Cardiac fibroblast (primary cell): ENCODE measurements at places on chromosomes 6 and 20.
A peak's percentile ranks its signal among the peaks of the same experiment; 100 is the strongest.

DNA sequence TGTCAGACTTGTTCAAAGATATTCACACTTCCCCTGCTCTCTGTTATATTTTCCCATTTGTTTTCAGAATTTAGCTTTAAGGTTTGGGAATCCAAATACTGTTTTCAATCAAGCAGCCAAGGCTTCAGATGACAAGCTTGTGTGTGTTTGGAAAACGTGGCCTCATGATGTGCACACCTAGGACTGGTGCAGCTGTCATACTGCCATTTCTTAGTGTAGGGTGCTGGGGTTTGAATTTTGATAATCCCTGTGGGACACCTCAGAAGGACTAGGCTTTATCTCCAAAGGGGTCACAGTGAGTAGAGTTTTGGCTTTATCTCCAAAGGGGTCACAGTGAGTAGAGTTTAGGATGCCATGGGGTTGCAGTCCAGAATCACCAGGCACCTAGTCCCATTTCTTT lies 65.3 kb upstream of the JAG1 start:
- no peak for DNase-seq

DNA sequence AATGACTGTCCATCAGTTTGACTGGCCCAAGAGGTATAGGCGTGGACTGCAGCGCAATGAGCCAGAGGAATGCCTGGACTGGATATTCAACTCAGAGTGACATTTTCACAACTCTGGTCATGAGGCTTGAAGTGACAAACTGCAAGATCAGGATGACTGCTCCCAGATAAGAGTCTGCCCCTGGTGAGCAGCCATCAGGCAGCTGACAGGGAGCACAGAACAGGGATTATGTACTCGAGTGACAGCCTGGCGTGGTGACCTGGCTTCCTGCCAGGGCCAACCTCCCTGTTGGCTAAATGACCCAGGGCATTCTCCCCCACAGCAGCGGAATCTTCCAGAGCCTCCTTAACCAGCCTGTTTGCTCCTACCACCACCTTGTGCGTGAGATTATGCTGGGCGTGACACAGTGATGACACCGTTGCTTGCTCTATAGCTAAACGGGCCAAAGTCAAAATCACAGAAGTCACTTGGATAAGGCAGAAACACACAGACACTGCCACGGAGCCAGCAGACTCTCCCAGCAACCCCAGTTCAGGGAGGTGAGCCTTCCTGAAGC lies 209.1 kb upstream of the JARID2 start:
- DNase-seq = no peak

DNA sequence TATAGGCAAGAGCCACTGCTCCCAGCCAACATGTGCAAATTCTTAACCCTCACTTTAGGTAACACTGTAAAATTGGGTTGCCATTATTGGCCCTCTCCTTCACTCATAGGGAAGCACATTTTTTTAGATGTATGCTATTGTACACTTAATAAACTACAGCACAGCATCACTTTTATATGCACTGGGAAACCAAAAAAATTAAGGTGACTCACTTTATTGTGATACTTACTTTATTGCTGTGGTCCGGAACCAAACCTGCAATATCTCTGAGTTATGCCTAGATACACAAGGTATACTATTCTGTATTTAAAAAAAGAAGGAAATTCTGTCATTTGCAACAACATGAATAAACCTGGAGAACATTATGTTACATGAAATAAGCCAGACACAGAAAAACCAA lies 40.5 kb downstream of the IPCEF1 start:
- DNase-seq = no peak

- DNase-seq = no peak
Observed at GRCh38 chr6:170108456-170108855, 182.4 kb downstream of the DLL1 start.

GRCh38 chr6:139485742-139486475 lies 111.5 kb upstream of the CITED2 start:
- DNase-seq = no peak

- no peak for DNase-seq
Observed at GRCh38 chr6:90691823-90692222, 105.0 kb upstream of the MAP3K7 start.

DNA sequence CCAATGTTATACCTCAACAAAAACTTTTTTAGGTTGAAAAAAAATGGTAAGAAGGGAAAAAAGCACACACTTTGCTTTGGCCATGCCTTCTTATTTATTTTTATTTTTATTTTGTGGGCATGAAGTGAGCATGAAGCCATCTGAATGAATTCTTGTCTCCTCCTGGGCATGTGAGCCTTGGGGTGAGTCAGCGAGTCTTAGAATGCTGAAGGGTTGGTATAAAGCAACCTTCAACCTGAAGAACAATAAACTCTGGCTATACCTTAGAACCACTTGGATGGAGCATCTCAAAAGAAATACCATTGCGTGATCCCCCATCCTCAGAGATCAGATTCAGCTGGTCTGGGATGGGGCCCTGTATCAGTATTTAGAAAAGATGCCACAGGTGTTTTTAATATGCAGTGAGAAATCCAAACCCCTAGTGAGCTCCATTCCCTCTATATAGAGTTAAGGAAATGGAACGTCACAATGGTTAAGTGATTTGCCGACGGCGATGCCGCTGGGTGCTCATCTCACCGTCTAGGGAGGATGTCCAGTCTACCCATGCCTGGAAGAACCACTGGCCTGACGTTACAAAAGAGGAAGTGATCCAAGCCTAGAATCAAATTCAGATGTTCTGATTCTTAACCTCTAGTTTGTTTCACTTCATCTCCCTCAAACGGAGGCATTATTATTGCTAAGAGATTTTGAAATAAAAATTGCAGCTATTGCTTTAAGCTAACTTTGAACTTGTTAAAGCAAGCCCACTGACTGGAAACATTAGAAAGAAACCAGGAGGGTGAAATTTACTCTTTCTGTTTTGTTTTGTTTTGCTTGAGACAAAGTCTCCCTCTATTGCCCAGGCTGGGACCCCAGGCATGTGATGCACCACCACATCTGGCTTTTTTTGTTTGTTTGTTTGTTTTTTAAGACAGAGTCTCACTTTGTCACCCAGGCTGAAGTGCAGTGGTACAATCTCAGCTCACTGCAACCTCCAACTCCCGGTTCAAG lies 67.1 kb downstream of the EDN1 start:
- DNase-seq = no peak

DNA sequence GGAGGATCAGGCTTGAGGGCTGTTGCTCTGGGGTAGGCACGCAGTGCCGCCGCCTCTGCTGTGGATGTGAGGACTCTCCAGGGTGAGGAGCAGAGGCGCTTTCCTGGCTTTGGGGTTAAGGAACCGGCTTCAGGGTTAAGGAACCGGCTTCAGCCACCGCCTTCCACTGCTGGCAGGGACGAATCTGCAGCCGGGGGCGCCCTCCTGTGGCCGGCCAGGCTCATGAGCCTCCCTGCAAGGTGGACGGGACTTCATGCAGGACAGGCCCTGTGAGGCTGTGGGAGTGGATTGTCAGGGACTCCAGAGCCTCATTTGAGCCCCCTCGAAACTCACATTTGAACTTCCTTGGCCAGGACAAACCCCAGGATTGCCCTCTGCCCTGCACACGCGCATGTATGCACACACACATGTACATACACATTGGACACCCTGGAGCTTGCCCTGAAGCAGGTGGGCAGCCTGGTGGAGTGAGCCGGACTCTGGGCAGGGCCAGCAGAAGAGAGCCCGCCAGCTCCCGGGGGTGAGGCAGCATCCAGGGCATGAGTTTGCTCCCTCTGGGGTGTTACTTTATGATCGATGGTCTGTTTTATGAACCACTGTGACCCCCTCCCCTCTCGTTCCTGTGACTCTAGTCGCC lies 146.9 kb downstream of the PHACTR3 start:
- peak; percentile 48 for DNase-seq

DNA sequence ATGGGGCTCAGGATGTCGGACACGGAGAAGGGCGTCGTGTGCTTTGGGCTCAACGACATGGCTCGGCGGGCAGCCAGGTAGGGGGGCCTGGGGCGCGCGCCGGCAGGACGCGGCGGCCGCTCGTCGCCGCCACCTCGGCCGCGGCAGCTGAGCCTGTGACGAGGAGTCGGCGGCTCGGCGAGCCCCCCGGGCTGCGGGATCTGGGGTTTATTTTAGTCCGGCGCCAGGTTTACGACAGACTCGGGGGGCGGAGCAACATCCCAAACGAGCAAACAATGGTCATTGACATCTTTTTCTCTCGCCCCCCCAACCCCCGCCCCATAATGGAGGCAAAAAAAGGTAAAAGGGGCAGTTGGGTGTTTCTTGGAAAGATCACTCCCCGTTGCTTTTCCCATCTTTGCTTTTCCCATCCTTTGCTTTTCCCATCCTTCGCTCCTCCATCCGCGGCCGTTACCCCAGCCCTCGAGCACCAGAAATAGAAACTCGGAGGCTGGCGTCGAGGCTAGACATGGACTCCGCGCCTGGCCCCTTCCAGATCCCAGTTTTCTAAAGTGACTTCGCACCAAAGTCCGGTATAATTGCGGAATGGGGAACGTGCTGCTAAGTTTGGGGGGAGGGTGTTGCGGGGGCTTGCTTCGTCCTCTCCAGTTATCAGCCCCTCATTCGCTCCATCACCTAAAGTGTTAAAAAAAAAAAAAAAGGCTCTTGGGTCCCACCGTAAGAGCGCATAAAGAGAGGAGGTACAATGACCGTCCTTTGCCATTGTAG lies at the start of gene NKX2-4:
Gene NKX2-4 (minus strand): TSS at position 186 of the 768 bp plus-strand sequence. CDS start 127 bp downstream, at position 59.
- no peak for DNase-seq

DNA sequence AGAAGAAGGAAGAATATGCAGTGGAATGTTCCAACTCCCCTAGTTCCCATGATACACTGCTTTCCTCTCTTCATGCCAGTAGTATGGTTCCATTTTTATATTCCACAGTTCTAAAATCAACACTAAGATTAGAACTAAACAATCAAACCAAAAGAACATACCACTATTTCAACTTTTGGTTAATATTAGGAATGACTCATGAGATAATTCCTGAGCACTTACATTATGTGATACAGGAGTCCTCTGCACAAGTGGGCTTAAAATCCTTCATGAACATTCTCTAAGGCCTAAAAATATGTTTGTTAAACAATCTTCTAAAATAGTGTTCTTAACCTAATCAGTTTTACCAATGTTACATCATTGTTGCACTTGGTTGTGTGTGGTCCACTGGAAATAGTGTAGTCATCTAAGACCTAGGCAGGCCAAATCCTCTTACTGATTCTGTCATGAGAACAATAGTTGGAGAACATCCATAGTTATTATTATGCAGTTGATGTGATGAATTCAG lies 30.3 kb upstream of the RCAN2 start:
- peak; percentile 13 for DNase-seq

GRCh38 chr20:36308986-36309385 lies 2.8 kb downstream of the DLGAP4 start:
- no peak for DNase-seq

DNA sequence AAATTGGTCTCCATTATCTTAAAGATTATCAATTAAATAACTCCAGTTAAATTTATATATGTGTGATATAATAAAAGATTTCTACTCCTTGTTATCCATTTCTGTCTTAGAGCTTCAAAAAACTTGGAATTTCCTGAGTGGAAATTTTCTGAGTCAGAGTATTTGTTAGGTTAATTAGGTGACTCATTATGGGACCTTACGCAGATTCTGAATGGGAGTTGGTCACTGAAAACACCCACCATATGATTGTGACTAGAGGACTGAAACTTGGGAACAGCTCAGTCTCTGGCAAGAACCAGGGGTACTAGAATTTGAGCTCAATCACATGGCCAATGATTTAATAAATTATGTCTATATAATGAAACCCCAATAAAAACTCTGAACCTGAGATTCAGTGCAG lies 125.4 kb upstream of the HMGCLL1 start:
- peak; percentile 10 for DNase-seq

DNA sequence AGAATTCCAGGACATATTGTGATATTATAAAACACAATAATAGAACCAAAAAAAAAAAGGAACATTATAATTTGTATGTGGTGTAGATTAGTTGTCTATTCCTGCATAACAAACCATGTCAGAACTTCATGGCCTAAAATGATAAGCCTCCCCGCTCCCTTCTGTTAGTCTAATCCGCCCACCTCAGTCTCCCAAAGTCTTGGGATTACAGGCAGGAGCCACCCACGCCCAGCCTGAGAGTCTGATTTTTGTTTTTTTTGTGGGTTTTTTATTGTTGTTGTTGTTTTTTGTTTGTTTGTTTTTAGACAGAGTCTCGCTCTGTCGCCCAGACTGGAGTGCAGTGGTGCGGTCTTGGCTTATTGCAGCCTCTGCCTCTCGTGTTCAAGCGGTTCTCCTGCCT lies 61.1 kb upstream of the C20orf144 start:
- DNase-seq = no peak
